Fibroblast of skin of right biceps (primary cell): ENCODE measurements at places on chromosomes 16 and 17.

GRCh38 chr16:46583036-46583435 lies 38.1 kb downstream of the SHCBP1 start:
- DNase-seq: no peak

DNA sequence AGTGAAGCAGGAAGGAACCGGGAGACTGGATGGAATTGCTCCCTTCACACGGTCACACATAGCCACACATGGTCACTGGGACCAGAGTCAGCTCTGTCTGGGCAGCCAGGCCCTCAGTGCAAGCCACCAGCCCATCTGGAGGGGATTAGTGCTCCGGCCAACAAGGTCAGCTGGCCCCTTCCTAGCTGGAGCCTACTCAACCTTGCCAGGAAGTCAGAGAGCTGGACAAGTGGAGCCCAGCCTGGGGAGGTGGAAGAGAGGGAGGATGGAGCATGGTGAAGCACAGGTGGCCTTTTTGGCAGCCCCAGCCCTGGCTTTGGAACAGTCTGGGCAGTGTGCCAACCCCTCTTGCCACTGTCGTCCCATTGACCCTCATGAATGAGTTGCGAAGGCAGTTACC lies 3.7 kb upstream of the CACNA1G start:
- no peak for DNase-seq

DNA sequence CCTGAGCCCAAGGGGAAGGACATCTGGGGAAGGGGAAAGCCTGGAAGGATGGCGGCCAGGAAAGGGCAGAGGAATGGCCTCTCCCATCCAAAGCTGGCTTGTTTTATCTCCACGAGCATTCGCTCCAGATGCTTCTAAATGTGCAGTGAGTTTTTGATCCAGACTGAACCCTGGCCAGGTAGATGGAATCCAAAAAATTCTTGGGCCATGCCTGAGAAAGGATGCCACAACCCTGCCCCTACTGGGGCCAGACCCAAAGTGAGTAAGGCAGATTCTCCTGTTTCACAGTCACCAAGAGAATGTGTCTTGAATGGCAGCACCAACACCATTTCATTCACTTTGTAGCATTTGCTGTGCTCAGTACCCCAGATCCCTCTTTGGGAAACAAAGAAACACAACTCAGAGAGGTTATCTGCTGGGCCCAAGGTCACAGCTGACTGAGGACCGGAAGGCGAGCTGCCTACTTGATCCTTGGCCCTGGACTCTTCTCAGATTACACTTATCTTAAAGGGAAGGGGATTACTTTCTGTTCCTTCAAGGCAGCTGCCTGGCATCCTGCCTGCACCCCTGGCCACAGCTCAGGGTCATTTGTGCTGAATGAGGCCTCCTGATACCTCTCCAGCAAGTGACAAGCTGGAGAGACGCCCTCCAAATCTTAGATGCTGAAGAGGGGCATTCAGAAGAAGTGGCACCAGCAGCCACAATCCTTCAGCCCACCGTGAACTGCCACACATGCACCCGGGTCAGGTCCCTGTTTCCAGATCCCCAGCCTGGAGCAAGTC lies 3.6 kb downstream of the LRRC75A start:
- no peak for DNase-seq

GRCh38 chr17:28182559-28182958 lies 136.4 kb upstream of the TMEM97 start:
- no peak for DNase-seq

DNA sequence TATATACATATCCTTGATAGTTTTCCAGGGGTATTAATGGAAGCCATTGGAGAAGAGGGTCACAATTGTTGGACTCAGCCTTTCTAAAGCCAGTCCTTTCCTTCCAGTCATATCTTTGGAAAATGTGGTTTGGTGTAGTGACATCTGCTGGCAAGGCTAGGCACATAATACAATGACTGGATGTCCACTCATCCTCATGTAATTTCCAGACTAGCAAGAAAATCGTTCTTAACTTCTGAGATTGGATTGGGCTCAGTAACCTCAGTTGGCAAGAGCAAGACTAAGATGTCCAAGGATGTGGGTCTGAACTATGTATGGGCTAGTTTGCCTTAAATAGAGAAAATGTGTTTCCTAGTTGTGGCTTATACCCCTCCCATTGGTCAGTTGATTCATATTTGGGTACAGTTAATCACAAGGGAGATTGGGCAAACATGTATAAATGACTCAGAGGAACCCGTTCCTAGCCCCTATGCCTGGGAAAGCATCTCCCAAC lies 8.7 kb upstream of the KAT7 start:
- peak; percentile 77 for DNase-seq

DNA sequence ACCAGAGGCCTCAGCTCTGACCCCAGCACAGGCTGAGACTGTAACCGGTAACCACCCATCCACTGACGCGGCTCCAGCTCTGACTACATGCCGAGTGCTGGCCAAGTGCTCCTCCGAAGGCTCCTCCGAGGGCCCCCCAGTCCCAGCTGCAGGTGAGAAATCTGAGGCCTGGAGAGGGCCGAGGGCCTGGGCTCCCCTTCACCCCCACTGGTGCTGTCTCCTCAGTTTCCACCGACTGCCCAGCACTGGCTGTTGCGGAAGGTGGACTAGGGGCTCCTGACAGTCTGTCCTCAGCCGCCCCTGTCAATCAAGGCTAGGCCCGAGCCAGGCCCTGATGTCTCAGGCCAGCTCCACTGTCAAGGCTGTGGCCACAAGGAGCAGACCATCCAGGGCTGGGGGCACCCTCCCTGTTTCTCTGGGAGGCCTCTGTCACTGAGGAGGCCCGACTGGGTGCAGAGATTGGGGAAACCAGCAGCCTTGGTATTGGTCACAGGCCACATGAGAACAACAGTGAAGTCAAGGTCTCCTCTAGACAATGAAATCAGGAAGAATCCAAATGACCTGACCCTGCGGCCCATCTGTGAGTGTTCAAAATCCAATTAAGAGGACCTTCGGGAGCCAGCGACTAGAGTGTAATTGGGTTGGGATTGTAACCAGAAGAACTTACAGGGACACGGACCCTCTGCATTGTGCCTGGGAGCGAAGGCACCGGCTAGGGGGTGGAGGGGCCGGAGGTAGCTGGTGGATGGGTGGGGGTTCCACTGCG lies 5.1 kb downstream of the TMEM235 start:
- DNase-seq: no peak

DNA sequence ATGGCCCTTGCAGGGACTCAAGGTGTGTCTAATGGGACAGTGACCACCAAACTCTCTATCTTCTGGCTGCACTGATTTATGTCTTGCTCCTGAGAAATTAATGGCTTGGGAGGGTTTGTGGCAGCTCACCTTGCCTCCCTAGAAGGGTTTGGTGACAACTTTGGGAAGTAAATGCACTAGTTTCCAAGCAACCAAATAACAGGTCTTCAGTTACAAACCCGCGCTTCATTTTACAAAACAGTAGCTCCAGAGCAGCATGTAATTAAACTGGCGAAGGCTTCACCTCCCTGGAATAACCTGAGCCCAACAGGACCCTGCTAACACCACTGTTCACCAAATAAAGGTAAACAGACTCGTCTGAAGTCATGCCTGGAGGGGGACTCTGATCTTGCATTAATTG lies 318.3 kb downstream of the SLC39A11 start:
- no peak for DNase-seq

GRCh38 chr16:56682703-56683397 lies 580 bp downstream of the MT1X start:
- DNase-seq: no peak

GRCh38 chr17:17315142-17315821 lies 12.1 kb downstream of the NT5M start:
- no peak for DNase-seq

DNA sequence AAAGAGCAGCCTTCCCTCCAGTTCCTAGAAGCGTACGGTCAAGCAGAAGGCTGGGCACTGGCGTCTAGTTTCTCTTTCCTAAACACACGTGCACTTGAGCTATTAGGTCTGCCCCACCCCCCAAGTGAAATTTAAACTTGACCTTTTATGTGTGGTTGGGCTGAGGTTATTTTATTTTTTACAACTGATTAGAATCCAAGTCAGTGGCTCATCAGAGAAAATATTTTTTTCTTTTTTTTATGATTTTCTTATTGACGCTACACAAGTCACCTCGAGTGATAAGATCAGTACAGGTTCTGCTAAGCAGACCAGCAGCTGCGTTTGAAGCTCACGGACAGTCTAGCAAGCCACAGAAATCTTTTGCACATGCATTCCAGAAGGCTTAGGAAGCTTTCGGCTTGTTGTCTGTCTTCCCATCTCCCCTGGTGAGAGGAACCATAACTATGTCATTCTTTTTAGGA lies 95.1 kb downstream of the ZFHX3 start:
- peak; percentile 84 for DNase-seq
